Inflammatory macrophage (primary cell): ENCODE measurements at places on chromosomes 6 and 20.

DNA sequence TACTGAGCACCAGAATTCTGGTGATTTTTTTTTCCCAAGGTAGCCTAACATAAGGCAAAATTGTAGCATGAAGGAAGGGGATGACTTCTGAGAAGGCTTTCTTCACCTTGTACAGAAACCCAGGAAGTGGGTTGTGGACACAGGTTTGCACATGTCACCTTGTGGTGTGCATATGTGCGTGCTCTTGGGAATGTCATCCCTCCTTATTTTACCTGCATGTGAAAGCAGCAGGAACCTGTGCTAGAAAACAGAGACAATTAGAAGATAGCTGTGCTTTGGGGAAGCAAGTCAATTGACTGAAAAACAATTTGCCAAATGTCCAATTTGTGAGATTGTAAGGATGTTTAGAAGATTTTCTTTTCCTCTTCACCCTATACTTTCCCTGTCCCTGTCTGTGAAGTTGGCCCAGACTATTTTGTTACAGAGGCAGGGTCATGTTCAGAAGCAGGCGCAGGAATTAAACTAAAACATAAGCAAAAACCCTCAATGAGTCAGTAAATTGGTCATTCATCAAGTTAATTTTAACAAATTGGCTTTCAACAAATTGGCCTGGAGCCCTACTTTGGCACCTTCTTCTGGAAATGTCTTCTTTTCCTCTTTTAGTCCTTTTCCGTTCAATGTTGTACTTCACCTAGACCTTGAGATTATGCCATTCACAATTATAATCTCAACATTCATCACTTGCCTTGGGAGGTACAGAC is 261.2 kb downstream of the ADGB start:
- DNase-seq = no peak

DNA sequence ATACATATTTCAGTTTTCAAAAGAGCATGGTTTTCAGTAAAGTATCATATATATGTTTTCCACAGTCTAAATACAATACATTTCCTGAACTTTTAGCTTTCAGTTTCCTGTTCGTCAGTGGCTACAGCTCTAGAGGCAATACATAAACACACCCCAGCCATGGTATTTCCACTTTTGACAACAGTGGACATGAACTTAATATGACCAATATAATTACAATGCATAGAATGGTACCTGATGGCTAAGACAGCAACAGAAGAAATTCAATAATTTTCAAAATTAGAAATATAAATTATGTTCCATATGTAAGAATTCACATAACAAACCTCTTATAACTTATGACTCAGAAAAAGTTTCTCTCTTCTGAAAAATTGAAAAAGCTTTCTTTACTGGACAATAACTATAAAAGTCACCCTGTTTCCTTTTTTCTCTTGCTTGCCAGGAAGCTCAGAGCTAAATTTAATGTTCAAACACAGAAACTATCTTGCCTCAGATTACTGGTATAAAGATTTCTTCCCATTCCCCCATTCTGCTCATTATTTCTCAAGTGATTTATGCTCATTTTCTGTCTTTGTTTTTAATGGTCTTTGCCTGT is 19.2 kb downstream of the FKBP5 start:
- DNase-seq = peak; percentile 18

DNA sequence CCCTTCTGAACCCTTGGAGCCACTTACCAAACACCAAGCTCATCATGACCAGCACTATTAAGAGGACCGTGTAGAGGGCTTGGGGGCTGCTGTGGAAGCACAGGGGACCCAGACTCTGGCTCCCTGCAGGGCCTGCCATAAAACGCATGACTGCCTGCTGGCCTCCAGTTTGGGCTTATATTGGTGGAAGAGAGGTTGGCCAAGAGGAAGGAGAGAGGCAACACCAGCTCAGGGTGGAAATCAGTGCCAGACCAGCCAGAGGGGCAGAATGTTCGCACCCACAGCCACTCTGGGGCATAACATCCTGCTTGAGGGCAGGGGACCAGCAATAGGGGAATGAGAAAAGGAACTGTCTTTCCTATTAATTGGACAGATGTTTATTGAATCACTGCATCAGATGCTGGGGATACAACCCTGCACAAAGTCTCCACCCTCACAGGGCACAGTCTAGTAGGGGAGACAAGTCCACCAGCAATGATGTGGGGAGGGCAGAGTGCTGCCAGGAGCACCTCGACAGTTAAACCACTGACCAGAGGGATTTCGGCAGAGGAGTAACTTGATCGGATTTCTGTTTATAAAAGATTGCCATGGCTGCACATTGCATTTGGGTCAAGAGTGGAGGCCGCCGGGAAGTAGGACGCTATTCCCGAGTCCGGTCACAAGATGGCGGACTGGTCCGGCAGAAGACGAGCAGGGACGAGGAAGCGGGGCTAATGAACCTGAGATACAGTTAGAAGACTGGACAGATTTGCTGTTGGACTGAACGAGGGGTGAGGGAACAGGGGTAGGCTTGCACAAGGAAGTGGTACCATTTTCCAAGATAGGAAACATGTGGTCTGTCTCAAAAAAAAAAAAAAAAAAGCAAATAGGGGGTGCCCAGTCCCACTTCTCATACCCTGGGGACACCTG is at the start of gene LY6G5C:
LY6G5C (minus strand) TSS at position 842 of the 909 bp plus-strand sequence; CDS start at position 148, 694 bp downstream.
- DNase-seq = peak; percentile 73

DNA sequence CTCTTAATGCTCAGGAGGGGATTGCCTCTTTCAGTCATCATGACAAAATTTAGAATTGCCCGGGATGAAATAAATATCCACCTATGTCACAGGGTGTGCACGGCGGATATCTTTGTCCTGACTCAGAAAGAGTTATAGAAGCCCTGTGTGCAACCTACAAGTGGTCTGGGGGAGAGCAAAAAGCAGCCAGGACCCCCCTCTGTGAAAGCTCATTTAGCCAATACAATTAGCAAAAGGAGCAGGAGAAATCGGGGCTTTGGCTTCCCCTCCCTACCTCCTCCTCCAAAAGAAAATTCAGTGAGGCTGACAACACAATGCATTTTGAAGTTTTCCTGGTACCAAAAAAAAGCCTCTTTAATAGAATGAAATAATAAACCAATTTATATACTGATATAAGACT is 21.8 kb downstream of the FOXA2 start:
- DNase-seq = no peak

GRCh38 chr6:75504465-75505222 is 11.0 kb upstream of the FILIP1 start:
- DNase-seq = no peak

GRCh38 chr6:53967415-53967814 is 143.8 kb upstream of the MLIP start:
- DNase-seq = no peak

GRCh38 chr20:42402455-42402854 is 784.3 kb upstream of the CHD6 start:
- no peak for DNase-seq

DNA sequence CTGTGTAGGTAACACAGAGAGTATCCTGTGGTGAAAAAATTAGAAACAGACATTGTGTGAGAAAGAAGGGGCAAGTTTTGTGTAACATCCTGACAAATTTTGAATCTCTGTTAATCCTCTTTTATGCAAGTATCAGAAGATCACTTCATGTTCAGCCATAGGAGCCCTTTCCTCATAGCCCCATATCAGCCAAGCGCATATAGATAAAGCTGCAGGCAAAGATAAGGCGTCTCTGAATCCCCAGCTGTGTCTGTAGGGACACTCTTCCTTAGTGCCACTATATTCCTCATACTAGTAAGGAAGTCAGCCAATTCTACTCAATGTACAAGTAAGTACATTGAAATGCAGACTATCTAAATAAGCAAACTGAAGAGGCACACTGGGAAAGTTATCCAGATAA is 22.3 kb downstream of the HTR1E start:
- no peak for DNase-seq

- no peak for DNase-seq
Observed at GRCh38 chr6:83198486-83199172, 5.5 kb downstream of the RWDD2A start.

DNA sequence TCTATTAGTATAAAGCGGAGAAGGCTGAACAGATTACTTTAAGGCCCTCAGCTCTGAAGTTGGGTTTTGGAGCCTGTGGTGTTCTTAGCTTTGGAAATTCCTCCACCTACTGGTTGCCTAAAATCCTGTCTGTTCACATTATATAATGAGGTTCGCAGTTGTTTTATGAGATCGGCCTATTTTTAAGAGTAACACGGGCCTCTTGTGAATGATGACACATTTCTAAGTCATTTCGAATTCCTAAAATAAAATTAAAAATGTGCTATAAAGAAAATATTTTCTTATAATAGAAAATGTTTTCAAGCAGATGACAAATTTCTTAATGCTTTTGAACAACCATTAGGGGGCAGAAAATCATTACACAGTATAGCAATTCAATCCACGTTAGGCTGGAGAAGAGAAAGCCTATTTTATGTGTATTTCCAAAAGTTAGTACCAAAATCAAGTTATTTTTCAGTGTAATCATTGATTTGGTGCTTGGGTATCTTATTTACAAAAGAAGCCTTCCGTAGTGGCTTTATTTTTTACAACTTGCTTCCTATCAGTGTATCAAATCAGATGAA is 15.8 kb upstream of the FAM8A1 start:
- peak; percentile 39 for DNase-seq

- no peak for DNase-seq
Observed at GRCh38 chr6:33488339-33488738, 34.0 kb downstream of the ZBTB9 start.

DNA sequence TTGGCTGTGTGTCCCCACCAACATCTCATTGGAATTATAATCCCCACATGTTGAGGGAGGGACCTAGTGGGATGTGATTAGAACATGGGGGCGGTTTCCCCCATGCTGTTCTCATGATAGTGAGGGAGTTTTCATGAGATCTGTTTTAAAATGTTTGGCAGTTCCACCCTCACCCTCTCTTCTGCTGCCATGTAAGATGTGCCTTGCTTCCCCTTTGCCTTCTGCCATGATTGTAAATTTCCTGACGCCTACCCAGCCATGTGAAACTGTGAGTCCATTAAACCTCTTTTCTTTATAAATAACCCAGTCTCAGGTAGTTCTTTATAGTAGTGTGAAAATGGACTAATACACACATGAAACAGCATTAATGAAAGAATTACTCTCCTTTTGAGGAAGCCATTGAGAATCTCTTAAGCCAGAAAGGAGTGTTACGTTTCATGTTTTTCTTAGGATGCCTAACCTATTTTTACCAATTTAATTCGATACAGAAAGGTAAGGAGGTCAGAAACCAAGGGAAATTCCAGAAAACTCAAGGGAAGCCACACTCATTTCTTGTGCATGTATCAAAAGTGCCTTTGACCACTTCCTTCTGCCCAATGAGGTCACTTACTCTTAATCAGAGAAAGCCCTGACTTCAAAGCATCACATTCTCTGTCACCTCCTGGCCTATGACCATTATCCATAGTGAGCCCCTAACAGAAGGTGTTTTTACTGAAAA is 24.7 kb upstream of the HINT3 start:
- no peak for DNase-seq

DNA sequence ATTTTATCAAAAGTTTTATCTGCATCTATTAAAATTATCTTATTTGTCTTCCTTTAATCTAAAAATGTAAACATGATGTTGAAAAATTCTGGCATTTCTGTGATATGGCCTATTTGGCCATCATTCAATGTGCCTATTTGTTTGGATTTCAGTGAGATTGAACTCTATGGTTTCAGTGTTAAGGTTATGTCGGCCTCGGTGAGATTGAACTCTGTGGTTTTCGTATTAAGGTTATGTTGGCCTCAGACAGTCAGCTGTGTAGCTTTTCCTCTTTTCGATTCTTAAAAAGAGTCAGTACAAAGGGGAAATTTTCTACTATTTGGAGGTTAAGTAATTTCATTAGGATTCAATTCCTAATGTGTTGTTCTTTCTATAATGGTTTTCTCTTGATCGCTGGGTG is 320.6 kb downstream of the PACRG start:
- DNase-seq = no peak

DNA sequence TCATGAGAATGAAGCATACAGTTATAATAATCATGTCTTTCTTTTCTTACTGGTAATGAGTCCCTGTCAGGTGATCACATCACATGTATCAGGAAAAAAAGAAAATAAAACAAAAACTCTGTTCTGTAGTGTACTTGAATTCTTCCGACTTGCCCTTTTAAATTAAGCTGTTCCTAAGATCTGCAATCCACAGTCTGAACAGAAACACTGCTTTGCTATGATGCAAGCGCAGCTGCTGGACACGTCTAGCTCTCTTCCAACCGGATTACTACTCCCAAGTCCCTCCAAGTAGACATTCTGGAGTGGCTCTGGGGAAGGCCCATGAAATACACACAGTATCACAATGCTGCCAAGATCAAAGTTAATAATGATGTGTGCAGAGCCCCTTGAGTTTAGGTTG is 83.7 kb downstream of the FYN start:
- no peak for DNase-seq

DNA sequence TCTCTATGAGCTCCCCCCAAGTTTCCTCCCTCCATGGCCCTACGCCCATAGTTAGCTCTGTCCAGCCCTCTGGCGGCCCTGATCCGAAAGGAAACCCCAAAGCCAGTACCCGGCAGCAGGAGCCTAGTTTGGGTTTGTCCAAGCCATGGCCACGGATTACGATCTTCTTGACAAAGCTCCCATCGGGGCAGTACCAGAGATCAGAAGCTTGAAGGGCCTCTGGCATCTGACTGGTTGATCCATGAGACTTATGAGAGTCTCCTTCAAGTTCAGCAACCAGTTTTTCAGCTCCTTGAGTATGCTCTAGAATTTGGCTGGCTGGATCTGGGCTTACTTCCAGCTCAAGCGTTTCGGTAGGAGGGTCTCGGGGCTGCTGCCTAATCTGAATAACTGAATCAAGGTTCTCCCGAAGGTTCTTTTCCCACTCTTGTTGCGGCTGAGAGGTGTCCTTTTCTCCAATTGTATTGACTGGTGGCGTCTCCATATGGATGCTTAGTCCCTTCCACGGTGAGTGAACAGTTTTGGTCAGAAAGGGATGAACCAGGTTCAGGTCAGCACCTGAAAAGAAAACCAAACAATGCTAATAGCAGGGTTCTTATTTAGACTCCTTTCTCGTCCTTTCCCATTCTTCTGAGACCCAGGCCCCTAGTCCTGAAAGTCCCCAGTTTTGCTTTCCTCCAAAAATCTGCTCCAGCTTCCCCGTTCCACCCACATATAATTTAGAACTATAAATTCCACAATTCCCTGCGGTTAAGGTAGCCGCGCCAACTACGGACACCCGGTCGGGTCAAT is 595 bp downstream of the FKBPL start:
- DNase-seq = no peak

DNA sequence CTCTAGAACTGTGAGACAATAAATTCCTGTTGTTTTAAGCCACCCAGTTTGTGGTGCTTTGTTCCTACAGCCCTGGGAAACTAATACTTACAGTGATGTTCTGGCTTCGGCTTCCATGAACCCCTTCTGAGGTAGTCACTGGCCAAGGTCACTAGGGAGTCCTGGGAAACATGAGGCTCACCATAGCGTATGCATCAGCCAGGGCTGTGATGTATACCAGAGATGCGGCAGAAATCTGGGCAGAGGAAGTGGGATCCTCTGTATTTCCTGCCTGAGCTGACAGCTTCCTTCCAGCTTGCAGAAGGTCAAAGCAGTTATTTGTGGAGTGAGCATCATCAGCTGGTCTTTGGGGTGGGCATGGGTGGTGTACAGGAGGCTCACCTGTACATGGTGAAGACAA is 27.9 kb downstream of the KAT14 start:
- DNase-seq = no peak
